ENCODE measurements at places on chromosomes 6 and 20.

- no peak for DNase-seq
Measured at GRCh38 chr20:62768551-62769287, 27.6 kb upstream of the MRGBP start.

- DNase-seq, result no peak
Measured at GRCh38 chr20:60009826-60010616, 51.8 kb downstream of the CDH26 start.

- DNase-seq, result no peak
Measured at GRCh38 chr6:17705428-17705777, 1.3 kb downstream of the NUP153 start.

DNA sequence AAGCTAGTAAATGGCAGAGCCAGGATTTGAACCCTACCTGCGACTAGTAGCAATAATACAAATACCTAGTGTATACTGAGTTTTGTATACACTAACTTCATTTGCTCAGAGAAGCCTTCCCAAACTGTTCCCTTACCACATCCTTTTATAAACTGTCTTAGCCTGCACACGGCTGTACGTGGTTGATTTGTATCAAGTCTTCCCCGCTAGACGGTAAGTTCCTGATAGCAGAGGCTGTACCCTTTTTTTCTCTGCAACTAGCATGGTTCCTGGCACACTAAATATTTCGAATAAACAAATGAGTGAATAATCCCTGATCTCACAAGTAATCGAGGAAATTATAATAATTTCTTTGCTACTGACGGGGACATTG is 636 bp downstream of the RTF2 start:
- DNase-seq, result no peak

GRCh38 chr6:44480097-44480541 is 92.6 kb downstream of the CDC5L start:
- DNase-seq, result no peak

GRCh38 chr6:96760153-96760687 is 77.1 kb downstream of the GPR63 start:
- no peak for DNase-seq

DNA sequence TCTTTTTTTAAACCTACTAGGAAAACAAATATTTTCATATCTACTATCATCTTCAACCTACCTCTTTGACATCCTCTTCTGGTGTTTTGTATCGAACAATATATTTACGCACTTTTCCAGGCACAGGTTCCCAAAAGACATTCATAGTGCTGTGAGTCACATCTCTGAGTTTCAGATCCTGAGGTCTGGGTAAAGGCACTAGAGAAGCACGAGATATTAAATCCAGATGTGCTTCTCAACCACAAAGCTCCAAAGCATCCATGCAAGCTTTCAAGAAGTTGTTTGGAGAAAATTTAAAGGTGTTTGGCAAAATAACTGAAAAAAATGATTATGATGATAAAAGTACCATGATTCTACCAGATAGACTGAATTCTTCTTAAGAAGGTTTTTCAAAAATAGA is 62.7 kb downstream of the COL12A1 start:
- no peak for DNase-seq

- DNase-seq, result peak; percentile 48
Measured at GRCh38 chr6:167420858-167421766, 96.2 kb downstream of the TTLL2 start.

GRCh38 chr6:157541618-157542413 is 160.8 kb downstream of the ZDHHC14 start:
- no peak for DNase-seq

DNA sequence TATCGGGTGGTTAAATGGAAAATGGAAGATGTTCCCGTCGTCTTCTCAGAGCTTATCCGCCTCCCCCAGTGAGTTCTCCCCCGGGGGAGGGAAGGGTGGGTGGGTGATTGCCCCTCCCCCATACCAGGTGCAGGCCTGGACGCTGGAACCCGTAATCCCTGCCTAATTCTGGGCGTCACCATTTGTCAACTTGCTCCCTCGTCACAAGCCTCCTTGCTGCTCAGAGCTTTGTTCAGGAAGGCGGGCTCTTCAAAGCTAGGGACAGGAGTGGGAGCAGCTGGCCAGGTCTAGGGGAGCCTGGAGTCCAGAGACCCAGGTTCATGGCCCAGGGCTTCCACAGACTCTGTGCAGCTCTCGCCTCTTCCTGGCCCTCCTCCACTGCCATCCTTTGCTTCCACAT is 25.6 kb downstream of the CDH22 start:
- no peak for DNase-seq

DNA sequence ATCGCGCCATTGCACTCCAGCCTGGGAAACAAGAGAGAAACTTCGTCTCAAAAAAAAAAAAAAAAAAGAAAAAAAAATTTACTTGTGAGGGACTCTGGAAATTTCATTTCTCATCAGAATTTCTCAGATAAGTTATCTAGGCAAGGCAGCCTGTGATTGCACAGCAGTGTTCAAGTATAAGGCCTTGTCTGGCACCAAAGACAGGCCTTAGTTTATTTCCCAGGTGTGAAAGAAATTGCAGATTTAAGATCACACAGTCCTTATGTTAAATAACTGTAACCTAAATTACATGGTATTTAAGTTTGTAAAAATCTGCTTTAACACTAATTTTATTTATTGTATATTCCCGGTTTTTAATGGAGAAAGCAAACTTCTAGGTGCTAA is 34.8 kb downstream of the HFE start:
- DNase-seq, result no peak

DNA sequence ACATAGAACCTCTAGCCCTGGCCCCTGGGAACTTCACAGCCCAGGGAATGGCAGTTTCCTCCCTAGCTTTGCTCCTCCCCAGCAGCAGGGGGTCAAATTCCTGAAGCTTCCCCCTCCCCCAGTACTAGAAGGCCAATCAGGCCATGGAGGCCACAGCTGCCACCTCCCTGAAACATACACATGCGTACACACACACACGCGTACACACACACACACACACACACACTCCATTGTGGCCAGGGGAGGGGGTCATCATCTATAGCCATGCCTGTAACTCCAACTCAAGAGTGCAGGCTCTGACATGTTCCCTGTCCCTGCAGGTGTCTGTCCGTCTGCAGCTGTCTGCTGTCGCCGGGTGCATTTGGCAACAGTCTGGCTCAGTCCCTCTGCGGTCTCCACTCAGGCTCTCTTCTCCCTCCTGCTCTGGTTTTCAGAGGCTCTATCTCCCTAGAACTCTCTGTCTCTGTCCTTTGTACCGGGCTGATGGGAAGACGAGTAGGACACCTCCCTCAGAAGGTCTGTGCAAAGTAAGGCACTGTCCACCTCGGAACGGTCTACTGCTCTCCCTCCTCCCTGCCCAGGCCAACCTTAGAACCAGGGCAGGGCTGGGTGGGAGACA is 1.4 kb downstream of the LRFN2 start:
- no peak for DNase-seq

All from upper lobe of right lung (tissue), 1 donor.